ENCODE measurements at places on chromosomes 12 and 14. TPM values are rescaled to one million over a fixed set of nuclear protein-coding genes. Genes with fewer than 3 reads are reported as not detected.

Gene FGF23
- total RNA-seq, result not detected

DNA sequence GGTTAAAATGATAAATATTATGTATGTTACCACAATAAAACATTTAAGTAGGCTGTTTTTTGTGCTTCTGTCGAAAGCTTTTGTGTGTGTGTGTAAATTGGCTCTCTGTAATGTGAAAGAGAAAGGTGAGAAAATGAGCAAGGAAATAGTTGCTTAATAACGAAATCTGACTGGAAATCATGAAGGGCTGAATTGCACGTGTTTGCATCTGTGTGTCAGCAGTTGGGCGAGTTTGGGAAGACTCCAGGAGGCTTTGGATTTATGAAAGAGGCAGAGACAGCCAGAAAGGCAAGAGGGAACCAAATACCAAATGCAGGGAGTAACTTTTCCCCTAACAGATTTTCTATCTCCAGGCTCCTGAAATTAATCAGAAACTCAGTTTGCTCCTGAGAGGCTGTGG, 47.2 kb upstream of the PLEKHG3 start:
- no peak for DNase-seq

DNA sequence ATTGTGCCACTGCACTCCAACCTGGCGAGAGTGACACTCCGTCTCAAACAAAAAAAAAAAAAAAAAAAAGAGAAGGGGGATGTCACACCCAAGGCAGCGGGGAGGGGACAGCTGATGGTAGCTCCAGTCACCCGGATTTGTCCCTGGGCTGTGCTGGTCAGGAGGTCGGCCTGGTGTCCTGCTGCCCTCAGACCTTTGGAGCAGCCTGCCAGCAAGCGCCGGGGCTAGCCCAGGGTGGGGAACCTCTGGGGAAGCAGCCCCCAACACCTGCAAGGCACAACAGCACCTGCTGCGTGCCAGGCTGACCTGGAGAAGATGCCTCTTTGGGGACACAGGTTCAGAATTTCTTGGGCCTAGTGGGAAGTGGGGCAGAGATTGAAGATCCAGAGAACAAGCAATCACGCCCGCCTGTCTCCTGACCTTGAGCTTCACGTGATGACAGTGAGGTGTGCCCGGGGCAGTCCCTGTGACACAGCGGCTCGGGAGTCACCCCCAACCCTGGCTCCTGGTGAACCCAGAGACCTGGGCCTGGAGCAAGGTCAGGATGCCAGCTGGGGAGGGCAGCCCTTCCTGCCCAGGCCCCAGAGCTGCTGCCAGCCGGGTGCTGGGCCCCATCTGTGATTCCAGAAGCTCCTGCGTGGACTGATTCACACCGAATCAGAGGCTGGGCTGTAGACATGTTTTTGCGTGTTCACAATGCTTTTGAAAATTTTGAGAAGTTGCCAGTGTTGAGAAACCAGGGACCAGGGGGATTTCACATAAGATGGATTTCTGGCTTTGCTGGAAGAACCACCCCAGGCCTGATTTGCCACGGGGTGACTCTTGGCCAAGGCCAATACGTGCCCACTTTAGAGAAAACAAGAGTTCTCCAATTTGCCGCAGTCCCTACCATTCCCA, 66.4 kb downstream of the RFLNA start:
- no peak for DNase-seq

Gene ARHGDIB
- 14.9 TPM for total RNA-seq

GRCh38 chr12:44654646-44655639, 221.2 kb downstream of the NELL2 start:
- DNase-seq, result no peak

DNA sequence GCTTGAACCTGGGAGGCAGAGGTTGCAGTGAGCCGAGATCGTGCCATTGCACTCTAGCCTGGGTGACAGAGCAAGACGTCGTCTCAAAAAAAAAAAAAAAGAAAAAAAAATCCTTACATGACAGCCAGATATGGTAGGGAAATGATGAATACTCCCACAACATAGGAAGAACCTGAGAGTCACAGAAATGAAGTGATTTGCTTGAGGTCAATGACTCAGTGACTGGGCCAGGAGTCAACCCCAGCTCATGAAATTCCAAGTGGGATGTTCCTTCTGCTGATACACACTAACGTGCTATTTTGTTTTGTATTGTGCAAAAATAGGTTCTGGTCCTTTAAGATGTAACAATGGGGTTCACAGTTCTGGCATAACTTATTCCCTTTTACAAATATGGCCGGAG, 9.0 kb downstream of the RHOF start:
- DNase-seq, result peak; percentile 93
